ENCODE measurements at places on chromosomes 6 and 20.

DNA sequence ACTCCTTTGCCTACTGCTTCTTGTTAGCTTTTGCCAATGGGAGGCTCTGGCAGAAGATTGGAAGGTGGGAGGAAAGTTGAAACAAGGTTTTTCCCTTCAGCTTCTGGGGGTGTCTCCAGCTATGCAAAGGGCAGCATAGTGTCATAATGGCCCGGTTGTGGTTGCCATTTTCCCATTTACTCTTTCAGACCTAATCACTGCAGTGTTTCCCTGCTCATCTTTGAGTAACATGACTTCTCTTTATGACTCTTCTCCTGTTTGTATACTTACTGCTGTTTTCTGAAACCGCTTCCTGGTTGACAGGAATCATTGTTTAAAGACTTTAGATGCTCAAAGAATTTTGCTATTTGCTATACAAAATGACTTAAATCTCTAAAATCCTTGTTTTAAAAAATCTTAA, 19.9 kb downstream of the NRN1 start:
- DNase-seq, result no peak

DNA sequence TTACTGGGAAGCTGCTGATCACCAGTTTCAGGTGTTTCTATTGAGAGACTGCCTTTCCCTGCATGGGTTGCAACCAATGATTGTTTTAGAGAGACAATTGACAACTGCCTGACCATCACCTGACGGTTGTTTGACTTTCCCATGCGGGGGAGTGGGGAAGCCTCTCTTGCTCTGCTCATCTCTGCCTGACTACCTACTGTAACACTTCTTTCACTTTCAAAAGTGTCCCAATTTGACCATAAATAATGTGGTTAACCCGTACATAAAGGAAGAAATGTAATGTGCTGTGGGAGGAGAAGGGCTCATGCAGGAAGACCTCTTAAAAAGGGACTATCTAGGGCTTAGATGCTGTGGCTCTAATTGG, 122.1 kb upstream of the PHACTR1 start:
- DNase-seq, result no peak

DNA sequence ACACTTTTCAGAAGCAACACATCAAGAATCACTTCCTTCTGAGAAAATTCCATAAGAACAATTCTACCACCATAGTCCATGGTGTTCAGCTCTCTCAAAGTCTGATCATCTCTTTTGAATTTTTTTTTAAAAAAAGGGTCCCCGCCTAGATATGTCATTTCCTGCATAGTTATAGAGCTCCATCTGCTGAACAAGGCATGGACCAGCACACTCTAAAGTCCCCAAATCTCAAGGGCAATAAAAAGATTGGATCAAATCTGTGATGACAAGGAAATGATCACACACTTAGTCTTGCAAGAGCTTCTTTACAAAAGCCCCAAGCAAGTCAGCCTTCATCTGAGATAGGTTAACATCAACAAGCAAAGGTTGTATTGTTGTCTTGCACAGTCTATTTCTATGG, 100.7 kb upstream of the STMND1 start:
- no peak for DNase-seq

DNA sequence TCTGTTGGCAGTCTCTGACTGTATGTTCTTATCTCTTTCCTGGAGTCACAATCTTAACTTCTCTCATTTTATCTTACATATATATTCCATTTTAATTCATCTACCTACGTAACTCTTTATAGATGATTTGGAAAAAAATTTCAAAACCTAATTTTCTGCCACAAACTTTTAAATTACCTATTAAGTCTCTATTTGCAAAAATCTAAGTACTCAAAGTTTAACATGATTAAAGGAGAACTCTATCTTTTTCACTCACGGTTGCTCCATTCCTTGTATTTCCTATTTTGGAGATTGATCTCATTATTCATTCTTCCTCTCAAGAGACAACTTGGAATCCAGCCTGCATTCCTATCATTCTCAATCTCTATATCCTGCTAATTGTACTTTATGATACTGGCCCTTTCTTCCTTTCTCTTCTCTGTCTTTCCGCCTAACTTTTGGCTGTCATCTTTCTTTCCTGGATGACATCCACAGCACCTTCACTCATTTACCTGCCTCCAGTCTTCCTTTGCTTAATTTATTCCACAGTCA, 1071.1 kb upstream of the CITED2 start:
- DNase-seq, result no peak

DNA sequence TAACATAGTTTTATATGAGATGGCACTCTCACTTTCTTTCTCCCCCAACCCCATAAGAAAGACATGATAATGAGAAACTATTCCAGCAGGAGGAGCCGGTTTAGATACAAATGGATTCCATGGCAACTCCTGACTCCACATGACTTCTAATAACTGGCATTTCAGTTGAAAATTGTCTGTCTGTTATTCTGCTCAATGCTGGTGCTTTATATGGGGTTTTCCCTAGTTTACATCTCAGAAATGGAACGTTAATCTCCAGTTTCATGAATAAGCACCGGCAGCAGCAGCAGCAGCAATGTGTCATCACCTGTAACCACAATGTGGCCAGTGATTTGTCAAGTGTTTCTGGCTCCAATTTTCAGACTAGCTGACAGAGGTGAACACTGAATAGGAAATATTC, 8.0 kb upstream of the SIM1 start:
- no peak for DNase-seq

DNA sequence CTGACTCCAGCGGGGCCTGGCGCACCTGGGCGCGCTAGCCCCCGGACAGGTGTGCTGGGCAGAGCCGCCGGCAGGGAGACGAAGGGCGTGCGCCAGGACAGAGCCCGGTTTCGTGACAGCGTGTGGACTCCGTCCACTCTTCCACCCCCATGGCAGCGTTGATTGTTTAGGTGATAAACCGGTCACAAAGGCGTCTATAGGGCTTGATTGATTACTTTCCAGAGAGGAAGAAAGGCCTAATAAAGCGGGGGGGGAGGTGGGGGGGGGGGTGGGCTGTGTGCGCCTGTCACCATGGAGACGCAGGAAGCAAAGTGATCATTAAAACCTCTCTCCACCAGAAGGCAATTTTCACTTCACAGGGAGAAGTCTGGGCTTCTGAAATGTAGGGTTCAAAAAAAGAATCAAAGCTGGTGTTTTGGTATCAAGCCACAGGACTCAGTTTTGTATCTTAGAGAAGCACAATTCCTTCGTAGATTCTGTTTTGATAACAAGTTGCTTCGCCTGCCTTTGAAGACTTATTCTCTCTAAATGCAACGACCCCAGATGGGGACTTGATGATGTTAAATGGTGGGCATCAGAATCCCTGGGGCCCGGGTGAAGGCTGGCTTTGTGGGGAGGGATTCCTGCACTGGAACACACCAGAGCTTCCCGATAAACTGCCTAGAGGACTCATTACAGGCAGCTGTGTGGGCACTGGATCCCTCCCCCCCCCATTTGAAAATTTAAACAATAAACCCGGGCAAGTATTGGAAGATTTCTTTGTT, 1.4 kb downstream of the PHACTR3 start:
- DNase-seq, result no peak

GRCh38 chr20:32157611-32158010, 48.1 kb downstream of the TM9SF4 start:
- DNase-seq, result no peak

GRCh38 chr20:35432430-35432735, 5.6 kb downstream of the GDF5 start:
- no peak for DNase-seq

- no peak for DNase-seq
These were observed 1286.9 kb downstream of the EPHA7 start for GRCh38 chr6:92132457-92132856.

DNA sequence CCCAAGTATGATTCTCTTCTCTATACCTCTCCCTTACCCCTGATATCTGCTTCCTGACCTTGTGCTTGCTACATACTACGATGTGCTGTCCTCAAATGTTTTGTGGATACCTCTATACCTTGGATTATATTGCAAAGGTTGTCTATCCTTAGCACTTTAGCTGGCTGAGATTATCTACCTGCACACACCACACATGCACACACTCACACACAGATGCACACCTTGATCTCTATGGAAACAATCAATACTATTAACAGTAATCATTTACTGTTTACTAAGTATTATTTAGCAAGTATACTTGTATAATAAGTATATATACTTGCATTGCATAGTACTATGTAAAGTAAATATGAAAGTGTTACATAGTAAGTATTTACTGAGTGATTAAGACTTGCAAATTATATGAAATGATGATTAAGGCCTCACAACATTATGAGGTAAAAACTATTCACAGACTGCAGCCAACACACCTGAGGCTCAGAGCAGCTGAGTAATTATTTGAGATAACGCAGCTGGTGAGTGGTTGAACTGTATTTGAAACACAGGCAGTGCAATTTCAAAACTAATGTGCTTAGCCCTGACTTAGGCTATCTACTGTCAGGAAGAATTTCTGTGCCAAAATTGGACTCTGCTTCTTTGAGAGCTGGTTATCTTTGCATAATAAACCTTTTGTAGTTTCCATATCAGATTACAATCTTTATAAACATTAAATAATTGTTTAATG, 699.9 kb downstream of the FRK start:
- DNase-seq, result no peak

Measured in NCI-H1048 (cell line).